Endothelial cell (in vitro differentiated cells): ENCODE measurements at places on chromosomes 3 and 15.

DNA sequence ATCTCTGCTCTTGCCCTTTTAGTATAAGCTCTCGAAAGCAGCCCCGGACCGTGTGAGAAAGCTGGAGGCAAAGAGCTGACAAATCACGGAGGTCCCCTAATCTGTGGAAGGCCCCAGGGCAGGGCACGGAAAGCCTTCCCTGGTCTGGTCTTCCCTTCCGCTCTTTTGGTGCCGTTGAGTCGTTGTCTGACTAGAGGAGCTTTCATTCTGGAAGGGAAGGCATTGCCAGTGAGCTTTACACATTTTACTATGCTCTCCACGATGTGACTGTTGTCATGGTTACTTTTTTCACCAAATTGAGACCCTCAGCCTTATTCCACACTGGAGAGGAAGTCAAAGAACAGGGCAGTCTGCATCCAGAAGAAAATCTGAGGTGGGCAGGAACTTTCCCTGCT lies 71.7 kb downstream of the CYP19A1 start:
- DNase-seq: peak; percentile 4

GRCh38 chr3:105851582-105851981 lies 17.2 kb downstream of the CBLB start:
- no peak for DNase-seq

DNA sequence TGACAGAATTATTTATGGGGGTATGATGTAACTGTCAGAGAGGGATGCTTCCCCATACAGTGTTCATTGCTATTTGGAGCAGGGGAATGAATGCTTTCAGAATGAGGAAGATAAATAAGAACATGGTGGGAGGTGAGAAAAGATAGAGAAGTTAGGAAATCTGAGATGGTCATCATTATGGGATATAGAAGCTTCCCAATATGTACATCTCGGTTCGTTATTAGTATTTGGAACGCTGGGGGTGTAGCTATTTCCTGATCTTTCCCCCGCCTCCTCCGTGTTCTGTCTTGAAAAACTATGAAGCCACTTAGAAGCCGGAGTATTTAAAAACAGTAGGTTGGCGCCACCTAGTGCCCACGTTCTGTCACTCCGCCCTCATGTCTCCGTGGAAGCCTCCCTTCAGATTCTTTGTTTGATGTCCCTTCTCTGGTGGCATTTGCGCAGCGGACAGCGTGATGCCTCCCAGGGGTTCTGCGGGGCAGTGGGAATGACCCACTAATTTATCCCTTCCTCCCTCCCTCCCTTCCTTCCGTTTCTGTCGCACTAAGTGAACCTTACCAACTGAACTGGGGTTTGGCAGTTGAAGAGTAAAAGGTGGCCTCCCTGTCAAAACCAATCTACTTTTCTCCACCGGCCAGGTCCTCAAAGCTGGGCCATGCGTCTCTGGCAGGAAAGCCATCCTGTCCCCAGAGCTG lies 184.5 kb downstream of the FEZF2 start:
- peak; percentile 74 for DNase-seq

DNA sequence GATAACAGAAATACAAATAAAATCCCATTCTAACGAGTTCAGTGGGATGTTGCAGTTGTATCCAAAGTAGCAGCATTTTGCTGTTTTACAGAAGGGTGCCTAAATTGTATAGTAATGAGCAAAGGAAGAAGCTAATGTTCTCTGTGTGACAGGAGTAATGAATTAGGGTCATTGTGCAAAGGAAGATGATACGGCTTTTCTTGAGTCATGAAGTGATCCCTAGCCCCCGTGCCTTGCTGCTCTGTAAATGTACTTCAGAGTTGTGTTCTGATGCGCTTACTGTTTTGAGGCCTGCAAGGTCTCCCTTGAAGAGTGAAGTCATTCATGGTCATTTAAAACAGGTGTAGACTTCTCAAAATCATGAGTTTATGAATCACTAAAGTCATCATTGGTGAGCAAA lies 37.9 kb downstream of the ATP1B3 start:
- DNase-seq: no peak

GRCh38 chr15:64019764-64020163 lies 26.5 kb downstream of the DAPK2 start:
- no peak for DNase-seq

DNA sequence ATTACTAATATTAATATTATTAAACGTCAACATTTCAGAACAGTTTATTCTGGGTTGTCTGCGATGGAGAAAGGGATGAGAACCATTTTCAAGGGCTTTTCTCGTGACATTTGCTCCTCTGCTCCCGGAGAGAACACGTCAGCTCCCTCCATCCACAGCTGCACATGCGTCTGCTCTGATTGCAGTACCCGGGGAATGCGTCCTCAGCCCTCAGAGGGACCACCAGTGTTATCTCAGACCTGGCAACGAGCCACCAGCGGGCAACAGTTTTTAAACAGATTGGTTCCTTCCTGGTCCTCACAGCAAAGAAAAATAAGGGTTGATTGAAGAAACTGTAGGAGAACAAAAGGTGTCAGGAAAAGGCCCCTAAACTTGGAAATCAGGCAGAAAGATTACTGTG lies 202.2 kb upstream of the ADAMTS9 start:
- peak; percentile 21 for DNase-seq

- DNase-seq: no peak
Observed at GRCh38 chr3:194971965-194972364, 286.3 kb downstream of the FAM43A start.

DNA sequence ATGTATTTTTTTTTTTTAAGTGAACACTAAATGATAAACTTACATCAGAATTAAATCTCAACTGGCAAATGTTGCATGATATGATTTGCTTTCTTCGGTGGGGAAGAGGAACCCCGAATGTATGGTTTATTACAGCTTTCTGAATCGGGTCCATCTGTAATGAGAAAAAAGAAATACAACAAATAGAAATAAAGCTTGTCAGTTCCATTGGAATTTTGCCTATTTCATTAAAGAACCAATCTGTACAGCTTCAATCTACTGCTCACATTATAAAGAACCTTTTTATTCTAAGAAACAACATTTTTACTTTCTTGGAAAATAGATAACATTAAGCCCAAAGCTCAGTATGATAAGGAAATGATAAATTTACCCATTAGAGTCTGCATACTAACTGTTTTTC lies 186.5 kb downstream of the ZNF385D start:
- no peak for DNase-seq

- no peak for DNase-seq
Observed at GRCh38 chr15:57752436-57752835, 45.9 kb downstream of the POLR2M start.

GRCh38 chr3:193068365-193068764 lies 150.7 kb upstream of the MB21D2 start:
- DNase-seq: no peak

- DNase-seq: peak; percentile 96
Observed at GRCh38 chr3:13648060-13649001, 99.4 kb downstream of the FBLN2 start.

GRCh38 chr3:46867550-46867898 lies 4.3 kb upstream of the MYL3 start:
- no peak for DNase-seq

GRCh38 chr3:66620296-66620695 lies 119.5 kb upstream of the LRIG1 start:
- DNase-seq: no peak

DNA sequence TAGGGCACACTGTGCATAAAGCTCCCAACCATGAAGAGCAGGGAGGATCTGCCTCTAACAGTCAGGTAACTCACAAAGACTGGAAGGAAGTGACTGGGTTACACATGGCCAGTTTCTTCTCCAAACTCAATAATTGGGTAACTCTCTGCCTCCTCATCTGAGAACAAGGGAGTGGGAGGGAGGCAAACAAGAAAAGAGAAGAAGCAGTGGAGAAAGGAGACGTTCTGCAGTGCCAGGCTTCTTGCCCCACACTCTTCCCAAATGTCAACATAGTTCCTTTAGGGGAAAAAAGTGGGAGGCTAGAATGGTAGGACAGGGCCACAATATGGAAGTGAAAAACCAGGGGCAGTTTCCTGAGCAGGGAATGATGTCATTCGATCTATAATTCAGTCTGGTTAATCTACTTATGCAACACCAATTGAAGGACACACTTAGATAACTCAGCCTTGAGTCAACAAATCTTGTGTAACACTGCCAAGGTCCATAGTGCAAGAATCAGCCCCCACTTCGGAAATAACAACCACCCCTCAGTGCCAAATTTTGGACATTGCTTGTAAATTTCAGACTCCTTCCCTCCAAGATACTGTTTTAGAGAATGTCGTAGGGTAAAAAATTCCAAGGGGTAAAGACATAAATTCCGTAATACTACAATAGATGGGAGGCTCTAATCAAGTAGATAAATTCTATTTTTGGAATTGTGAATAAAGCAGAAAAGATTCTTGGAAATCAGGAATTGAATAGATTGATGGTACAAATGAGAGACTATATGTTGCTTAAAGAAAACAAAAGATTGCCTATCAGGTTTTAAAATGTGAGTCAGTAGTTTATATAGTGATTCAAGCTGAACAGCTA lies 143.0 kb downstream of the LPP start:
- DNase-seq: no peak

- peak; percentile 73 for DNase-seq
Observed at GRCh38 chr3:195150181-195151118, 120.5 kb downstream of the XXYLT1 start.

GRCh38 chr3:139361276-139361675 lies 17.5 kb downstream of the MRPS22 start:
- no peak for DNase-seq

GRCh38 chr15:50552238-50552637 lies 5.8 kb upstream of the USP50 start:
- DNase-seq: no peak
